ENCODE measurements at places on chromosomes 2 and 18.

GRCh38 chr18:73199151-73199550, 331.4 kb upstream of the NETO1 start:
- no peaks in the 10 kb centered on the region for H3K36me3 ChIP-seq
- DNase-seq: no peak
- H3K4me1 ChIP-seq: no peaks in the 10 kb centered on the region
- no peaks in the 10 kb centered on the region for H3K27me3 ChIP-seq

- no peaks in the 10 kb centered on the region for H3K36me3 ChIP-seq
- H3K4me1 ChIP-seq: no peaks in the 10 kb centered on the region
- H3K27me3 ChIP-seq: no peaks in the 10 kb centered on the region
- H3K4me3 ChIP-seq: no peak overlapping the region
- DNase-seq: peak; percentile 71
- no peak overlapping the region for H3K27ac ChIP-seq
These were observed 31.1 kb downstream of the HDAC4 start for GRCh38 chr2:239369631-239370161.

DNA sequence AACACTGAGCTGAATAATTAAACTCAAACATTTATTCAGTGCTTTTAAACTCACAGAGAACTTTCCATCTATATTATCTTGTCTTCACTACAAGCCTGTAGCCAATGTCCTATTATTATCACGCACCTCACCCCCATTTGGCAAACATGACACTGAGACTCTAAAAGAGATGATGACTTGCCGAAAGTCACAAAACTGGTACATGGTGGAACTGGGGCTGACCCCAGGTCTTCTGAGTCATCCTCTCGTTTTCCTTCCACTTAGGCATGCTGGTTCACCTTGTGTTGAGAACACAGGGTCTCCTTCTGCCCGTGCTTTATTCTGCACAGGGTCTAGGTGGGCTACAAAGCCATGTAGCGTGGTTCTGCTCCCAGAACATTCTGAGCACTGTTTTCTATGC, 230.0 kb upstream of the MGAT5 start:
- H3K4me1 ChIP-seq: no peaks in the 10 kb centered on the region
- no peak for DNase-seq
- no peak overlapping the region for H3K27ac ChIP-seq
- H3K27me3 ChIP-seq: peaks cover 2% of the 10 kb centered on the region

- peak within 1 kb of the TSS; percentile 44 for H3K4me3 ChIP-seq
- H3K36me3 ChIP-seq: no peaks in the 10 kb centered on the region
- H3K27ac ChIP-seq: peak within 1 kb of the TSS; percentile 53
- H3K27me3 ChIP-seq: no peaks in the 10 kb centered on the region
- H3K4me1 ChIP-seq: no peaks in the 10 kb centered on the region
- peak; percentile 86 for DNase-seq
These were observed at the start of gene TNS1 for GRCh38 chr2:218002845-218003180. TSS of gene TNS1 (minus strand) at chr2:218002995. CDS start at chr2:218002872, 123 bp downstream.

GRCh38 chr2:121478996-121479745, 51.5 kb upstream of the RNU4ATAC start:
- H3K36me3 ChIP-seq: no peaks in the 10 kb centered on the region
- no peak overlapping the region for H3K4me3 ChIP-seq
- no peaks in the 10 kb centered on the region for H3K27me3 ChIP-seq
- H3K4me1 ChIP-seq: peaks cover 4% of the 10 kb centered on the region

DNA sequence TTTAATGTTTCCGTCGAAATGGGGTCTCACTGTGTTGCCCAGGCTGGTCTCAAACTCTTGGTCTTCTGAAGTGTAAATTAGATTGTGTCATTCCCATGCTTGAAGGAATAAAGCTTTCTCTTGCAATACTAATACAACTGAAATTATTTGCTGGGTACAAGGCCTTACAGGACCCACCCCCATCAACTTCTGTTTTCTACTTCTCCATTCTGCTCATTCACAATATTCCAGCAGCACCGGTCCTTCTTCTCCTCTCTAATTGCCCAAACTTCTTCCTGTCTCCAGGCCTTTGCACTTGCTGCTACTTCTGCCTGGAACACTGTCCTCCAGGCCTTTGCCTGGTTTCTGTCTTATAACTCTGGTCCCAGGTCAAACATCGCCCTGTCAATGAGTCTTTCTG, 73.8 kb downstream of the APOB start:
- H3K27ac ChIP-seq: no peak overlapping the region
- no peaks in the 10 kb centered on the region for H3K4me1 ChIP-seq
- no peak for DNase-seq
- no peak overlapping the region for H3K4me3 ChIP-seq

Measured in aorta (tissue), 5 donors.